ENCODE measurements at places on chromosomes 5 and 9. TPM values are rescaled to one million over a fixed set of nuclear protein-coding genes. Genes with fewer than 3 reads are reported as not detected.

GRCh38 chr9:129262261-129262660, 84.2 kb upstream of the IER5L start:
- DNase-seq = no peak

DNA sequence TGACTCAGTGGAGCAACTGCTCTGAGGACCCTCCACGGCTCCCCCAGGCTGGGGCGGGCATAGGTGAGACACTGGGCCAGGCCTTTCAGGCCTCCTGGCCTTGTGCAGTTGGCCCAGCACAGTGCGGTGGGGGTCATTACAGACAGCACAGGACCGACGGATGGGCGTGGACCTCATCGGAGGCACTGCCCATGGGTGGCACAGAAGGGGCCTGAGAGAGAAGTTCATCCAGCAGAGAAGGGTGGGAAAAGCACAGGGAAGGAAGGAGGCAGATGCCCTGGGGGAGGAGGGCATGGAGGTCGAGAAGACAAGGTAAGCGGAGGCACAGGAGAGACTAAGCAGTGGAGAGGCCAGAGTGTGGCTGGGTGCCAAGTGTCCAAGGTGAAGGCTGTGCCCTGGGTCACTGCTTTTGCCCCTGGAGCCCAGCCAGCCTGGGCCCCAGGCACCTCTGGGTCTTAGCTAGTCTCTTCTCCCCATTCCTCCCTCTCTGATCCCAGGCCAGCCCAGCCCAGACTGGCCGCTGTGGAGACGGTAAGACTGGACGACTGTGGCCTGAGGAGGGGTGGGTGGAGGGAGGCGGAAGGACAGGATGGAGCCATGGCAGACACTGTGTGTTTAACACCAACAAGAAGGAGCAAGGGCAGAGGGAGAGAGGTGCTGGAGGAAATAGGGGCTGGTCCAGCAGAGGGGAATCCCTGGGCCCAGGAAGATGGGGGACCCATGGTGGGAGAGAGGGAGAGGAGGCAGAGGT, 5.7 kb downstream of the IL3 start:
- no peak for DNase-seq

- no peak for DNase-seq
These were observed 84.3 kb downstream of the SLF1 start for GRCh38 chr5:94702729-94703128.

DNA sequence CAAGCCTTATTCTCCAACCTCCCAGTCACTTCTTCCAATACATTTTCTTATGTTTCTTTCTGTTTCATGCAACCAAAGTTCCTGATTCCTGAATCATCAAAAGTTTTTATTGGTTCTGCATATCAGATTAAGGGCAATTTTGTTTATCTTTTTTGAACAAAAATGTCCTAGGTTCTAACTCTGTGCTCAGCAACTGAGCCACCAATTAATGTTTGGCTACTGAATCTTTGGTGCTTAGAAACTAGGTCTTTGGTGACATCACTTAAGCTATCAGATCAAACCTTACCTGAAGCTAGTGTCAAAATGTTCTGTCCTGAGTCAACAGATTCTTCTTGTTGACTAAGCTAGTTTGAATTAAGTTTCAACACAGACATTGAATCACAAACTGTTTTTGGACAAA, 56.1 kb downstream of the FGF18 start:
- DNase-seq = no peak

GRCh38 chr9:129933185-129934040, 98.2 kb downstream of the USP20 start:
- no peak for DNase-seq

DNA sequence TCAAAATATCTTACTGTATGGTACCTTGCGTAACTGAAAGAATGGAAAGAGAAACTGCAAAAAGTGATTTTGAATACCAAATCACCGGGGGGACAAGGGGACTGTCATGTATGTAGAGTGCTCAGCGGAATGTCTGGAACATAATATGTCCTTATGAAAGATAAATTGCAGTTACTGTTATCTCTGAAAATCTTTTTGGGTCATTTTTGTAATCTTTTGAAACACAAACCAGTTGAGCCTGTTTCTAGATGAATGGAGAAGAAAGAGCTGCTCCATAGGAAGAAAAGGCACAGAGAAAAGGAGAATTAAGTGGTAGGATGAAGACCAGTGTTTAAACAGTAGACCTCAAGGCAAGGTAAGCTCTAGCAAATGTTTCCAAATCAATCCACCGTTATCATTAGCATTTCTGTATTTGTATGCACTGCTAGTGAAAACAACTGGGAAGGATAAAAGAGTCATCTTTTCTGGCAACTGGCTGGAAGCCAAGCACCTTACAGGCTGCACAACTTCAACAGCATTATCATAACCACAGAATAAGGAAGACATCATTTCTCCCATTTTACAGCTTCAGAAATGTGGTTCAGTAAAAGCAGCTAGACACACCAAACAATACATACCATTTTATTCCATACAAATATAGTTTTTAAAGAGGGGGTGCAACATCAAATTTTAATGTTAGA, 158.5 kb downstream of the TRPM3 start:
- no peak for DNase-seq

GRCh38 chr9:5909976-5910375, 19.3 kb downstream of the MLANA start:
- DNase-seq = no peak

- DNase-seq = no peak
These were observed 45.9 kb downstream of the LARP1 start for GRCh38 chr5:154801083-154801482.

GRCh38 chr9:15524845-15525455, 14.2 kb upstream of the PSIP1 start:
- DNase-seq = no peak

- no peak for DNase-seq
These were observed 160.1 kb upstream of the SHB start for GRCh38 chr9:38229104-38229500.

DNA sequence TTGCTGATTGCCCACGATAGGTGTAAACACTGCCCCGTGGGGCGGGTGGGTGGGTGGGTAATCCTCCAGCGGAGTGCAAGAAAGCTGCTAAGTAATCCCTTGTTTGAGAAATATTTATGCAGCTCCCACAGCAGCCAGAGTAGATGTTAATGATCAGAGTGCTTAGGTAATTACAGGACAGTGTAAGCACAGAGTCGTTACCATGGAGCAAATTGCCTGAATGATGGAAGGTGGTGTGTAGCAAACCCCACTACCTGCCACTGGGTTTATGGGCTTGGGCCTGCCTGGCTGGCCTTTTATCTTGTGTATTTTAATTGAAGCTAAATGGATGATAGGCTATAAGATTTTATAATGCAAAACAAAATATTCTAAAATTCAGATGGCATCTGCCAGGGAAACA, 110.0 kb downstream of the COL5A1 start:
- DNase-seq = no peak

DNA sequence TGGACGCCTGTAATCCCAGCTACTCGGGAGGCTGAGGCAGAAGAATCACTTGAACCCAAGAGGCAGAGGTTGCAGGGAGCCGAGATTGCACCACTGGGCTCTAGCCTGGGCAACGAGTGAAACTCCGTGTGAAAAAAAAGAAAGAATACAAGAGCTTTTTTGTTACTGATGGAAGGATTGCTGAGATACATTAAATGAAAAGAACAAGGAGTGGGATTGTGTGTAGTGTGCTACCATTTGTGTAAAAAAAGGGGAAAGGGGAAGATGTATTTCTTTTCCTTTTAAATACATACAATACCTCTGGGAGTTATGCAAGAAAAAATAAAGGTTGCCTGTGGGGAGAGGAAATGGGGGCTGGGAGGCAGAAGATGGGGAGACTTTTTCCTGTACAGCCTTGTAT, 14.7 kb upstream of the GARNL3 start:
- DNase-seq = no peak

GRCh38 chr9:93577975-93578682, 1.7 kb downstream of the PHF2 start:
- DNase-seq = no peak

GRCh38 chr9:99807276-99807852, 14.3 kb upstream of the NR4A3 start:
- peak; percentile 64 for DNase-seq

GRCh38 chr5:133321833-133322420, 270.1 kb downstream of the HSPA4 start:
- no peak for DNase-seq

- no peak for DNase-seq
These were observed 138.0 kb downstream of the ADCY2 start for GRCh38 chr5:7533941-7534340.

- no peak for DNase-seq
These were observed 205.7 kb upstream of the RIOK2 start for GRCh38 chr5:97388794-97389193.

- DNase-seq = no peak
These were observed 820.7 kb upstream of the TYRP1 start for GRCh38 chr9:11872471-11872870.

DNA sequence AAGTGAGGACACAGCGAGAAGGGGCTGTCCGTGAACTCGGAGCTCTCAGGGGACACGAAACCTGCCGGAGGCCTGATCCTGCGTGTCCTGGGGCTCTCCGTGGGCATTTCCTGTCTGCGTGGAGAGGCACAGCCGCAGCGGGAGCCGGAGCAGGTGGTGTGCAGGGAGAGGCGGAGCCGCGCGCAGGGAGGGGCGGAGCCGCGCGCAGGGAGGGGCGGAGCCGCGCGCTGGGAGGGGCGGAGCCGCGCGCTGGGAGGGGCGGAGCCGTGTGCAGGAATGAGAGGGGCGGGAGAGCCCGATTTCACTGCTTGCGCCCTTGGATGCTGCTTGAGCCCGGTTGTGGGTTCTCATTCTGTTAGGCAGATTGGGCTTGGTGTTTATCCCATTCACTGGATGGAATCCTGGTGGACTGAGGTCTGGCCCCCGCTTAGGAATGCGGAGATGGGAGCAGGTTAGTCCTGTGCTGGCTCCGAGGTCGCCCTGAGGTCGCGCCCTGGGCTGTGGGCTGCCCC, 26.7 kb downstream of the NDUFS6 start:
- no peak for DNase-seq

DNA sequence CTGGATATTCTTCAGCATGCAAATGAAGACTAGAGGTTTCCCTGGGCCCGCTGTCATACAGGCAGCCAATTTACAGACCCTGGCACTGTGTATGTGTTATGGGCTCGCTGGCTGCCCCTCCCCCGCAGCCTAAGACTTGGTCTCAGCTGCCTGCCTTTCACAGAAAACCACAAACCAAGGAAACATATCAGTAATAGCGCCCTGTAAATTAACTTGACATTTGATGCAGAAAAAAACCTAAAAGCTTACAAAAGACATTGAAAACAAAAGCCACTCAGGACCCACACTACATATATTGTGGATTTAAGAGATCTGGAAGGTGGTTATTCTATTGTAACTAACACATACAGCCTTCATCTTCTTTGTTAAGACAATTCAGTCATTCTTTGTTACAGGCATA, 287.0 kb upstream of the TMEM161B start:
- DNase-seq = no peak

- DNase-seq = no peak
These were observed 7.1 kb downstream of the LRRC70 start for GRCh38 chr5:62585751-62586150.

- DNase-seq = no peak
These were observed 458.5 kb upstream of the KLF4 start for GRCh38 chr9:107948086-107948485.

GRCh38 chr9:8101607-8102006, 302.0 kb upstream of the DMAC1 start:
- DNase-seq = no peak

DNA sequence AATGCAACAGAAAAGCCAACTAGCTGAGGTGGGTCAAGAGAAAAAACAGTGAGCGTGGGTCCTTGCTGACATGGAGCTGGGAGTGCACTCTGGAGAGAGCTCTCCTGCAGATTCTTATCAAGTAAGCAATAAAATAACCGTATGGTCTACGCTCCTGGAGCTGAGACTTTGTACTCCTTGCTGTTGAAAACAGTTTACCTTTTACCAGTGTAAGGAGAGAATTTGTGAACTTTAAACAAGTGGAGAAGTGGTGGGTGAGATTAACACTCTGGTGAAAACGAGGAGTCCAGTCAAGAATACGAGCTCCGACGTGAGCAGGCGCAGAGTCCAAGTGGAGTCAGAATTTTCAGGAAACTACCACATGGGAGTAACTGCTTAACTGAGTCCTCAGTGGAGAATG, 156.1 kb upstream of the ERCC6L2 start:
- no peak for DNase-seq

DNA sequence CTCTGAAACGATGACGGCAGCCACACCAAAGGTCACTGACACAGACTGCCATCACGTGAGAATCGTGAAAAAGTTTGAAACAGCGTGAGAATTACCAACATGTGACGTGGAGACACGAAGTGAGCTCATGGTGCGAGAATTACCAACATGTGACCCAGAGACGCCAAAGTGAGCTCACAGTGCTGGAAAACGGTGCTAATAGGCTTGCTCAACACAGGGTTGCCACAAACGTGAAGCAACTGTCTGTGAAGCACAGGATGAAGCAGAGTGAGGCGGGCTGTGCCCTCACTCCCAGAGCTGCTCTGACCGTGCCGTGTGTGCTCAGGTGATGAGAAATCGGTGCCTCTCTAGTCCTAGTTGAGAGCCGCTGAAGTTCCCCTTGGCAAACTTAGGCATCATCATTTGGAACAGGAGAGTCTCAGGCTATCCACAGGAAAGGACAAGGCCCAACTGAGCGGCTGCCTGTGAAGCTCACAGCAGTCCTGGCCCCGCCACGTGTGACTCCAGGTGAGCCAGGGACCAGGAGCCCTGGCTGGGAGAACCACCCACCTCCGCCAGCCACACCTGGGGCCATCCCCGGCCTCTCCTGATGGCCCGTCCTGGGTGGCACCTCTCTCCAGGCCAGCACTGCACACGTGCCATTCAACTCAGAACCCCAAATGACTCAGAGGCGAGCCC, 29.8 kb upstream of the SLC6A3 start:
- no peak for DNase-seq

- DNase-seq = no peak
These were observed 30.6 kb downstream of the NOTCH1 start for GRCh38 chr9:136515276-136515675.

DNA sequence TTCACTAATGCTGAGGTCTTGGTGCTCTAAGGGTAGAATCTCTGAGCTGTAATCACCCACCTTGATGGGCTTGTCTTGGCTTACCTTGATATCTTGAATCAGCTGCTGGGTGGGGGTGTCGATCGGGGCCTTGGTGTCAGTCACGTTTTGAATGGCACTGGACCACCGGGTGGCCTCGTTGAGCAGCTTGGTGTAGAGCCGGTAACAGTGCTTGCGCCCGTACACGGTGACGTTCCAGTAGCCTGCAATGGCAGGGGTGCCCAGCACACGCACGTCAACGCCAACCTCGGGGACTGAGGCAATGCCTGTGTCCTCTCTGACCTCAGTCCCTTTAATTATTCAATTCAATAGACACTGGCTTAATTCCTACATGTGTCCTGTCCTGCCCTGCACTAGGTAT, 63.1 kb upstream of the RETREG1 start:
- DNase-seq = no peak

Gene DNAJA1
- total RNA-seq = 96.7 TPM

Gene MAP1B
- 81.3 TPM for total RNA-seq

Gene TICAM2
- 3.3 TPM for total RNA-seq

Gene MLANA
- not detected for total RNA-seq

Gene CDX1
- total RNA-seq = 0.29 TPM

Gene IL13
- not detected for total RNA-seq

Gene SPATA31A3
- not detected for total RNA-seq

Gene GTF2H2C
- total RNA-seq = 21.6 TPM

Gene PCDHA12
- total RNA-seq = 10.0 TPM

Gene PCDHGA4
- 3.3 TPM for total RNA-seq

Gene FBP1
- total RNA-seq = 50.5 TPM

Gene CCL21
- total RNA-seq = 30.2 TPM

Gene SLIT3
- 40.2 TPM for total RNA-seq

Data from mucosa of gallbladder (tissue), 1 donor.